ENCODE measurements at places on chromosomes 11 and 22. TPM values are rescaled to one million over a fixed set of nuclear protein-coding genes. Genes with fewer than 3 reads are reported as not detected.

SLCO2B1 gene
- 33.7 TPM for total RNA-seq

MAP4K2 gene
- 10.4 TPM for total RNA-seq

SMTNL1 gene
- not detected for total RNA-seq

YPEL4 gene
- not detected for total RNA-seq

SHANK3 gene
- total RNA-seq, result 6.0 TPM

SCGB1A1 gene
- total RNA-seq, result not detected

GRCh38 chr11:99513368-99513767 is 492.6 kb downstream of the CNTN5 start:
- H3K36me3 ChIP-seq, result no peaks in the 10 kb centered on the region
- H3K27me3 ChIP-seq, result no peaks in the 10 kb centered on the region
- no peak overlapping the region for H3K4me3 ChIP-seq
- no peak for DNase-seq
- H3K27ac ChIP-seq, result no peak overlapping the region
- H3K4me1 ChIP-seq, result no peaks in the 10 kb centered on the region

DNA sequence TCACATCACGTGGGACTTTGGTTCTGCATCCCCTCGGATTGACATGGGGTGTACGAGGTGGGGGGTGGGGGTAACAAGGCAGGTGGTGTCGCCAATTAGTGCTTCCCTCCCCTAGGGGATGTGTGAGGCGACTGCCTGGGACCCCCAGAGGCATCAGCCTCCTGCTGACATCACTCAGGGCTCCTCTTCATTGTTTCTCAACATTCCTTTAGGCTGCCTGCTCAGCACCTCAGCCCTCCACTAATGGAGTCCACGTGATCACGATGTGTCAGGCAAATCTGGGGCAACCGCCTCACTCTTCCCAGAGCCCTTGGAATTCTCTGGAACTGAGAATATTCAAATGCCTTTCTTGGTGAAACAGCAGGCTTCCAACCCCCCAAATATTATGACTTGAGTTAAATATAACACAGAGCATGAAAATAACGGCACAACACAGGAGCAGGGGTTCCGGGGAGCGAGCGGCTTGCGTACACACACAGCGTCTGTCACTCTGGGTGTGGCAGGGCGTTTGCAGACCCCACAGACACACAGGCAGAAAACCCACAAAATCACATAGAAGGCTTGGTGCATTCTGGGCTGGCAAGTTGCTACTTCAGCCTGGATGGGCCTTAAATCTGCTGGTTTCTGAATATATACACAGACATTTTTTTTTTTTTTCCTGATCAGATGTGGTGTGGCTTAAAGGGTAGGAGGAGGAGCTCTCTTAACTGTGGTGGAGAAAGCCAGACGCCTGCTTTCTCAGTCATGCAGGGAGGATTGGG is 170.1 kb upstream of the CADM1 start:
- no peak overlapping the region for H3K27ac ChIP-seq
- H3K27me3 ChIP-seq, result no peaks in the 10 kb centered on the region
- H3K4me3 ChIP-seq, result no peak overlapping the region
- H3K36me3 ChIP-seq, result no peaks in the 10 kb centered on the region
- DNase-seq, result no peak
- no peaks in the 10 kb centered on the region for H3K4me1 ChIP-seq

DNA sequence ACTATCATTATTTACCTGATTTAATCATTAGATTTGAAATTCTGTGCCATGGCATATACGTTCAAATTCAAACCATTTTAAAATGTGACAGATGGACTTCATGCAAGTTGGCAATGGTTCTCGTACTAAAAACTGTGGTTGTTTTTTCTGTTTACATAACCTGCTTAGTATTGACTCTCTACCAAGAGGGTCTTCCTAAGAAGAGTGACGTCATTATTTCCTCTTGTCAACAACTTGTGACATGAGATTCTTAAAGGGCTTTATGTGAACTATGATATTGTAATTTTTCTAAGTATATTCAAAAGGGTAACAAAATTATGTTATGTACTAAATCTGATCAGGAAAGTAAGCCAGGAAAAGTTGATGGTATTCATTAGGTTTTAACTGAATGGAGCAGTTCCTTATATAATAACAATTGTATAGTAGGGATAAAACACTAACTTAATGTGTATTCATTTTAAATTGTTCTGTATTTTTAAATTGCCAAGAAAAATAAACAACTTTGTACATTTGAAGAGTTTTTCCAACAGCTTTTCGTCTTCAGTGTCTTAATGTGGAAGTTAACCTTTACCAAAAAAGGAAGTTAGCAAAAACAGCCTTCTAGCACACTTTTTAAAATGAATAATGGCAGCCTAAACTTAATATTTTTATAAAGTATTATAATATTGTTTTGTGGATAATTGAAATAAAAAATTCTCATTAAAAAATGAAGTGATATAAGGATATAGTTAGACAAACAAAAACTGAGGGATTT is 87.0 kb downstream of the GRK3 start:
- no peak for DNase-seq
- no peaks in the 10 kb centered on the region for H3K4me1 ChIP-seq
- no peaks in the 10 kb centered on the region for H3K36me3 ChIP-seq
- H3K27me3 ChIP-seq, result no peaks in the 10 kb centered on the region

DNA sequence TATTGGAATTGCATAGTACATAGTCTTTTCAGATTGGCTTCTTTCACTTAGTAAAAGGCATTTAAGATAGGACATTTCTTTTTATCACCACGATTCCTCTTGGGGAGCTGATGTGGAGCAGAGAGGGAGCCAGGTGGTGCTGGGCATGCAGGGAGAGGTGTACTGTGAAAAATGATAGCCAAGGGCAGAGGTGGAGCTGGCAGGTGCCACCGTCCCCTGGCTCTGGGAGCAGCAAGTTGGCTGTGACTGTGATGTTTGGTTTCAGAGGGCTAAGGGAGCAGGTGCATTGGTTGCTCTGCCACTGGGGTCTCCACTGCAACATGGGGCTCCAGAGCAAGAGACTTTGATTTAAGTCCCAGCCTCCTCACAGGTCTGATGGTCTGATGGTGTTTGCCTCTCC is 16.5 kb downstream of the SGSM1 start:
- no peaks in the 10 kb centered on the region for H3K27me3 ChIP-seq
- peaks cover 47% of the 10 kb centered on the region for H3K4me1 ChIP-seq
- peak; percentile 23 for DNase-seq
- H3K4me3 ChIP-seq, result no peak overlapping the region
- H3K27ac ChIP-seq, result no peak overlapping the region

DNA sequence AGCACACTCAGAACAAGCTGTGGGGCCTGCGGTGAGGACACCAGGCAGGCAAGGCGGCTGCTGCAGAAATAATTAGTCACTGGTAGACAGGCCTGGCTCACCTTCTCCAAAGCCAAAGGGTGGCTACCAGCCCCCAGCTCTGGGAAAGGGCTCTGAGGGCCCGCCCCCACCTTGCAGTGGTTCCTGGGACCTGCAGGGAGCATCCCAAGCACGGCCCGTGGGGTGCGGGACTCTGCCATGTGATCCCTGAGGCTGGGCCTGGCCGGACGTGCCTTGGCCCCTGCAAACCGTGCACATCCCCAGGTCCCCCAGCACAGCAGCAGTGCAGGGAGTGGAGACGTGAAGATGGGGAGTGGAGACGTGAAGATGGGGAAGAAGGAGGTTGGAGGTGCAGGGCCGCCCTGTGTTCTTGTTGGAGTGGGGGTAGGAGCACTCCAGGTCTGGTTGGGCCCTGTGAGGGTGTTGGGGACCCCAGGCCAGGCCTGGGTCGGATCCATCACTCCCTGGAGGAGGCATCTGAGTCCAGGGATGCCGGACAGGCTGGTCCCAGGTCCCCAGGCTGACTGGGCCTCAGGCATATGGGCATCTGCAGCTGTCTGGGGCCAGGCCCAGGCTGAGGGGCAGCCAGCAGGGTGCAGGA is 41.9 kb downstream of the RTN4R start:
- no peak for DNase-seq
- no peak overlapping the region for H3K4me3 ChIP-seq
- peaks cover 49% of the 10 kb centered on the region for H3K4me1 ChIP-seq
- H3K27me3 ChIP-seq, result no peaks in the 10 kb centered on the region
- no peak overlapping the region for H3K27ac ChIP-seq
- no peaks in the 10 kb centered on the region for H3K36me3 ChIP-seq

DNA sequence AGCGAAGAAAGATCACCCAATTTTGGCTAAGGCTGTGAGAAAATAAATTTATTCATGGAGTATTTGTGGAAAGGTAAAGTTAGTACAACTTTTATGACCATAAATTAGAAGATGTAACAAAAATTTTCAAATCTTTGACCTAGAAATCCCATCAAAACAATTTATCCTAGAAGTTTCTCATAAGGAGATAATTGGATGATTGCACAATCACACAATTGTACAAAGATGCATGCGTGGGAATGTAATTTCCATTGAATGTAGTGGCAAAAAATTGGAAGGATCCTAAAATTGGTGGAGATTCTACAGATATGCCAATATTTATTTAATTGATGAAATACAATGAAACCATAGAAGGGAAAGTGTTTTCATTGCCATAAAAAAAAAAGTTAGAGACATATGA is 11.6 kb downstream of the SRPRA start:
- H3K4me3 ChIP-seq, result no peak overlapping the region
- H3K4me1 ChIP-seq, result peaks cover 12% of the 10 kb centered on the region
- DNase-seq, result no peak
- no peaks in the 10 kb centered on the region for H3K36me3 ChIP-seq
- H3K27ac ChIP-seq, result no peak overlapping the region
- no peaks in the 10 kb centered on the region for H3K27me3 ChIP-seq

DNA sequence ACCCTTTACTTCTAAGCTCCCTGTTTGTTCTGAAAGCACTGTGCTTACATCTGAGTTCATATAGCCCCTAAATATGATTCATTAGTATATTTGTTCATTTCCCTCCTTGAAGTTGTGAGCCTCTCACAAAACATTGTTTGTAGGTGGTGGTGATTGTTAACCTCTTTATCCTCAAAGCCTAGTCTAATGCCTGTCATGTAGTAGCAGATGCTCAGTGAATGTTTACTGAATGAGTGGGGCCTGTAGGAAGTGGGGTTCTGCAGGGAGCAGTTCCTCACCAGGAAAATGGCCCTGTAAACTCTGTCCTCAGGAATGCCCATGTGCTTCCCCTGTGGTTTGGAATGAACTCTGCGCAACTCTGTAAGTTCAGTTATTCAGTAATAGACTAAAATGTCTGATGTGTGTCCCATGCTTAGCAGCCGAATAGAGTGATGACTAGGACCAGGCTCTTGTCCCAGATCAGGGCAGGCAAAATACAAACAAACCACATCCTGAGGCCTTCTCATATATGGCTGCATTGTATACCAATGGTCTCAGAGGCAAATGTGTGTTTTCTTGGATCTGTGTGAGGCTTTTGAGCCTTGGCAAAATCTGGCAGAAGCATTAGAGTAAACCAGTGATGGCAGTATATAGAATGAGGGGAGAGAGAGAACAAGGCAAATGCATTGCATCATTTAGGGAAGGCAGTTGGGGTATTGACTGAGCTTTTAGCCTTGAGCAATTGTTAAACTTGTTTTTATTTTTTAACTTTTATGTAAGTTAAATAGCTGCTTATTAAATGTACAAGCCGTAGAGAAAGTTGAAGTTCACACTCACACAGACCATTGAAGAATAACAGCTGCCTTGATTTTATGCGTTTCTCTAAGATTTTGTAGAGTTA is 91.4 kb upstream of the BIRC3 start:
- H3K36me3 ChIP-seq, result no peaks in the 10 kb centered on the region
- DNase-seq, result no peak
- H3K4me1 ChIP-seq, result peaks cover 19% of the 10 kb centered on the region
- H3K27me3 ChIP-seq, result no peaks in the 10 kb centered on the region

DNA sequence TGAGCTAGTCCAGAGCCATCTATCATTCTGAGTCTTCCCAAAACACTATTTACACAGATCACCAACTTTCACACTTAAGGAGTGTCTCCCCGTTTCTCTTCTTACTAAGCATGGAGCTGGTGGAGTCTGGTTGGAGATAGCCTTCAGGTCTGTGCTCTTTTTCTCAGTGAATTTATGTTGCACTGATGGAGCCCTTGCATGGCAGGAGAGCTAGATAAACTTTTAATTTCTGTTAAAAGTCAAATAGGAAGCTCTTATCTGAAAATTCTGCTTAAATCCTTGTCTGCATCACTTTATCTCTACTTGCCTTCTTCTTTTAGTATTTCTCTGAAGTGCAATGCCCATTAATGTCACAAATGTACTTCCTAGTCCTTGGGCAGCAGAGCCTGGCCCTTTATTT is 63.4 kb downstream of the ST3GAL4 start:
- H3K36me3 ChIP-seq, result no peaks in the 10 kb centered on the region
- no peak overlapping the region for H3K27ac ChIP-seq
- peaks cover 31% of the 10 kb centered on the region for H3K4me1 ChIP-seq
- no peaks in the 10 kb centered on the region for H3K27me3 ChIP-seq

DNA sequence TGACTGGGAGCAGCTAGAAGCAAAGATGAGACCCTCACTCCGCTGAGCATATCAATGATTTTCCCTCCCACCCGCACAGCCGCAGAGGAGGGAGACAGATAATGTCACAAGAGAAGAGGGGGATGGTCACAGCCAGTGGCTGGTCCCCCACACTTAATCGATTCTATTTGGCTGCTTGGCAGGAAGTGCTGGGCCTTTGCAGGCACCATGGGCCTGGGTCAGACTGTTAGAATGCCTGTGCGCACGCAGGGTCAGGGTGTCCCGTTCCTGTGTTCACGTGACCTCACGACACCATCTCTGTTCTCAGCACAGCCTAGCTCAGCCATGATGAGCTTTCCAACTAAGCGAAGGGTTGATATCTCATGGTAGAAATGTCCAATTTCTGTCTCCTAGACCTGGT is 107.0 kb downstream of the MYO18B start:
- H3K27ac ChIP-seq, result no peak overlapping the region
- no peak for DNase-seq
- H3K36me3 ChIP-seq, result no peaks in the 10 kb centered on the region

DNA sequence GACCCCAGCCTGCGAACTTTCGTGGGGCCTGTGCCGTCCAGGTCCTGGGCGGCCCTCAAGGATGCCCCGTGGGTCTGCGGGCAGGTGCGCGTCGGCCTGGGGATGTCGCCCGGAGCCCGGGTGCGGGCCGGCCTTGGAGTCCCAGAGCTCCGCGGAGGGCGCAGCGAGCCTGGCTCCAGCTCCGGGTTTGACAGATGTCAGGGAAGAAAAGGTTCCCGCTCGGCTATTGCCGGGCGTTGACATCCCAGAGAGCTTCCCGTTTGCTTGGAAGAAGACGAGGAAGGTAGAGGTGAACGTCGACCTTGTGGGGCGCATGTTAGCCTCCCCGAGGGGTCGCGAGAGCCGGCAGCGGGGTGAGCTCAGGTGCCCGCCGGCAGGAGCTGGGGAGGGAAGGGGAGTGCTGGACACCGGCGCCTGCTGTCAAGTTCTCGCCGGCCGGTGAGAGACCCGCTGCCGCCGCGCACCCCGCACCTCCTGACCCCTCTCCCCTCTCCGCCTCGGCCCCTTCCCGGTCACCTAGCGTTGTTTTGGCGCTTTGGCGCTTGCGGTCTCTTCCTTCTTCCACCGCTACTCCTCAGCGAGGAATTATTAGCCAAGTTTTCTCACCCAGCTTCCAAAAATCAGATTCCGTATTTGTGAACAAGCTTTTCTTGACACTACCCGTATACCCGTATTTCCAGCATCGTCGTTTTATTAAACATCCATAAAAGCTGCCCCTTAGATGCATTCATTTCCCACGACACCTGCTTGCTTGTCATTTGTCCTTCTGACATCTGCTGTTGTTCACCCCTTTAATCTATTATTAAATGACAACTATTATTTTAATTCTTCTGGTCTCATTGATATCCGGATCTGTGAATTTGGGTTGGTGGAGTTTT is 1.3 kb downstream of the BMAL1 start:
- H3K4me3 ChIP-seq, result peak overlapping the region; percentile 98
- H3K27me3 ChIP-seq, result no peaks in the 10 kb centered on the region
- DNase-seq, result peak; percentile 29
- peaks cover 29% of the 10 kb centered on the region for H3K4me1 ChIP-seq
- H3K27ac ChIP-seq, result peak overlapping the region; percentile 94

Measured in body of pancreas (tissue), 4 donors.